NCI-H526 treated with DMSO at 0.1 percent for 48 hours (cell line): ENCODE measurements at places on chromosomes 7 and 10.

- DNase-seq: peak; percentile 19
Measured at GRCh38 chr7:70212281-70212680, 614.0 kb downstream of the AUTS2 start.

DNA sequence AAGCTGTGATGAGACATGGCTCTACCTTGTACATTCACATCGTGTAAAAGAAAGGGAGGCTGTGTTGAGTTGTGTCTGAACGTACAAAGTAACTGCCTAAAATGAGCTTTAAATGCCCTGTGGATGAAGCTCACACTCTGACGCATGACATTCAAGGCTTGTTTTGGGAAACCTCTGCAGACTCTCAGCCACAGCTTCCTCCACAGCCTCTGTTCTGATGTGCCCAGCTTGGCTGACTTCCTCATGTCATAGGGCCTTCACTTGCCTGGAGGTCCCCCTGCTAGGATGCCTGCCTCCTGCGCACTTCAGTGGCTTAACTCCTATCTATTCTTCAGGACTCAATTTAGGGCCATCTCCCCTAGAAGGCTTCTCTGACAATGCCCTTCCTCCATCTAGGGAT lies 230.0 kb upstream of the HABP2 start:
- no peak for DNase-seq

GRCh38 chr10:79137826-79138225 lies 69.1 kb downstream of the ZMIZ1 start:
- DNase-seq: no peak

- DNase-seq: no peak
Measured at GRCh38 chr7:35463176-35463700, 209.3 kb upstream of the TBX20 start.

DNA sequence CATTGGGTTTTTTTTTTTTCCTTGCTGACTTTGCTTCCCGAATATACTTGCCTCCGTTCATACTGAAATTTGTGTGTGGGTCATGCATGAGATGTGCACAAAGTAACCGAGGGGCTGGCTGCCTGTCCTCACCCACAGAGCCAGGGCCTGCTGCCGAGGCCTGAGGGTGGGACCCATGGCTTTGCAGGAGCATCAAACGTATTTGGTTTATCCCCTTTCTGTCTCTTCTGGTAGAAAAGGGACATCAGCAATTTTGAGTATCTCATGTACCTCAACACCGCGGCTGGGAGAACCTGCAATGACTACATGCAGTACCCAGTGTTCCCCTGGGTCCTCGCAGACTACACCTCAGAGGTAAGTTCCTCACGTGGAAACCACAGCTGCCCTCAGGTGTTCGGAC lies 3.5 kb upstream of the LRRC18 start:
- no peak for DNase-seq

DNA sequence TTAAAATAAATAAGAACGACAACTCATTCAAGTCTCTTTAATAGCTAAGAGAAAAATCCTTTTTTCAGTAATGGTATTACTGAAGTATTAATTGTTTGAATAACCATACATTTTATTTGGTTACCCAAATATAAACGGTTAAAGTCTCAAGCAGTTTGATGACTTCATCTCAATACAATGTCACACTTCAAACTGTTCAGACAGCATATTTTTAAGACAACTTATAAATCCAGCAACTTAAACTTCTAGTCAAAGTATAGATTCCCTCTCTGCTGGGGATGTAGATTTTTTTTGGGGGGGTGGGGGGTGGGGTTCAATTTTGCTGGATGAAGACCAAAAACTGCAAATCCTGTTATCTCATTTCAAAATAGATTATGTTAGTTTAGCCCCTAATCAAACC lies 42.0 kb downstream of the GNA12 start:
- no peak for DNase-seq

DNA sequence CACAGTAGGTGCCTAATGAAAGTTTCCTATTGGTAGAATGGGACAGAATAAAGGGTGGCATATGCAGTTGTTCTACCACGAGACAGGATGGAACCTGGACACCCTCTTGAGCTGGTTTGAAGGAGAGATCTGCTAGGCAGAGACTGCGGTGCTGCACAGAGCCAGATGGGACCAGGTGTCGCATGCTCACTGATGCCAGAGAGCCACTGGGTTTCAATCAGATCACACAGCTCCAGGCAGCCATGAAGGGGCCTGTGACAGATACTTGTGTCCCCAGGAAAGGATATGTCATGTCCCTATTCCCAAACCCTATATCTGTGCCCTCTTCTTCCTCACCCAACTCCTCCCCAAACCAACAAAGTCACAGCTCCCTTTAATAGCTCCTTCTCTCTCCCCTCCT lies 235.7 kb downstream of the PRPF18 start:
- no peak for DNase-seq

DNA sequence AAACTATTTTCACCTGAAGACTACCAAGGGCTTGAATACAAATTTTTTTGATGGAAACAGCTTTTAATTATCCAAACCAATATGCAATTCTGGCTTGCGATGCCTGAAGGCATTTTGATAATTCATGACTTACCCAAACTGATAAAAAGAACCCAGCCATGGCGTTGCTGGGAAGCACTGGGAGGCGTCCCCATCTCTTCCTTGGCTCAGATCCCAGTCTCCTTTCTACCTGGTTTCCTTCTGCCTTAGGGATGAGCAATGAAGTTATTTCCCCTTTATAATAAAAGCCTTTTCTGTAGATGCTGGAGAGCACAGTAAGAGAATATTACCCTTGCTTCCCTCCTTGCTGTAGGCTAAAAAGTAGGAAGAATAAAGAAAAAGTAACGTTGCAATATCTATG lies 129.1 kb upstream of the ANK3 start:
- no peak for DNase-seq

DNA sequence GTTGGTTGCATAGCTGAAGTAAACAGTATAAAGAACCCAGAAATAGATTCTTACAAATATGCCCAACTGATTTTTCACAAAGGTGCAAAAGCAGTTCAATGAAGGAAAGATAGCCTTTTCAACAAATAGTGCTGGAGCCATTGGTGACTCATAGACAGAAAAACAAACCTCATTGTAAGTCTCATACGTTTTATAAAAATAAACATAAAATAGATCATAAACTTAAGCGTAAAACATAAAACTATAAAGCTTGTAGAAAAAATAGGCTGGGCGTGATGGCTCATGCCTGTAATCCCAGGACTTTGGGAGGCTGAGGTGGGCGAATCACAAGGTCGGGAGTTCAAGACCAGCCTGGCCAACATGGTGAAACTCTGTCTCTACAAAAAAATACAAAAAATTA lies 318.8 kb upstream of the IGFBP3 start:
- no peak for DNase-seq

- DNase-seq: no peak
Measured at GRCh38 chr10:123891144-123892071, at the start of gene CPXM2. TSS of gene CPXM2 (minus strand) at chr10:123891807. CDS start at chr10:123891659, 148 bp downstream.

DNA sequence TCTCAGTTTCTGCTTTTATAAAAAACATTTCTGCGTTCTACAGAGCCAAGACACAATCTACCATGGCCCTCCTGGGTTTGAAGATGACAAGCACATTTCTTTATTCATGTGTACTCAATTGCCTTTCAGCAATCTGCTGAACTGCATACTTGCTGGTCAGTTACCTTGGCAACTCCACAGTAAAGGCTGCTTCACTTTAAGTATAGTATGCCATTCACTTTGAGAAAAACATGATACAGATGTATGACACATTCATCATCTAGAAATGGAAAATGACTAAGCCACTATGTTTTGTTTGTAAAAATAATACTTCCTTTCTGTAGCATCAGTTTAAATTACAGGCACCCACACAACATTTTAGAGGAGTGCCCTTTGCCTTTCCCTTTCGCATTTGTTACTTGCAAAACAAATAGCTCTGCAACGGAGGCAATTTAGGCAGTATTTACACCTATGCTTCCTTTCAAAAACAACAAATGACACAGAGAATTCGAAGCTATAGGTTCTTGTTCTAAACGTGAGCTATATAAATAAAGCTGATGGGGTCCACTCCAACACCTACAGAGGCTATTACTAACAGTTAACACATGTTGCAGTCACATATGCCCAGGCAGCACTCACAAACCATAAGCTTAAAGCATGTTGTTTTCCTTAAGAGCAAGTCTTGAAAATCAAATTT lies 23.5 kb downstream of the SGCE start:
- DNase-seq: no peak

- DNase-seq: no peak
Measured at GRCh38 chr7:12244129-12244528, 33.0 kb downstream of the TMEM106B start.

GRCh38 chr10:17669185-17669872 lies 25.4 kb downstream of the STAM start:
- no peak for DNase-seq

DNA sequence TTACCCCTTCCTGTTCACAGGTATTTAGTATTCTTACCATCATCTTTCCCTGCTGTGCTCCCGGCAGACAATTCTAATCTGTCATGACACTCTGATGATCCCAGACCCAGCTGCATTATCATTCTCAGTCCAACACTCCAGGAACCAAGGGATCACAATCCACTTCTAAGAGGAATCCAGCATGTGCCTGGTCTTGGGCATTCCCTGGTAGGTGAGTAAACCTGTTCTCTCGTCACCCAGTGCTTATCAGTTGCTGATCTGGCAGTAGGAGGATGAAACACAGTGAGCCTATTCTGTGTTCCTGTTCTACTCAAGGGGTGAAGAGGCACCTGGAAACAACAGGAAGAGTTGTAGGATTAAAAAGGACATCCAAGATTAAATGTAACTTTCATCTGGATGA lies 1.3 kb upstream of the DMBT1 start:
- DNase-seq: no peak

DNA sequence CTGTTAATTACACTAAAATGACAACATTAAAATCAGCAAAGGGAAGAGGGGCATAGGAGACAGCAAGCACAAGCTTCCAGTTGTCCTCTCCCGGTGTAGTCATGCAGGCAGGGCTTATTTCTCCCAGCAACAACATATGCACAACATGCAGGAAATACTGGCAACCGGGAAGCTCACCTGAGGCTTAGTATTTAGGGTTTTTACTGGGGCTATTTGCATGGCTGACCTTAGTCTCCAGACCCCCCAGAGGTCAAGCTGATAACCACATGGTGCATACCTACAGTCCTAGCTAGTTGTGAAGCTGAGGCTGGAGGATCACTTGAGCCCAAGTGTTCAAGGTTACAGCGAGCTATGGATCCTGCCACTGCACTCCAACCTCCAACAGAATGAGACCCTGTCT lies 12.8 kb upstream of the JMJD1C start:
- no peak for DNase-seq

DNA sequence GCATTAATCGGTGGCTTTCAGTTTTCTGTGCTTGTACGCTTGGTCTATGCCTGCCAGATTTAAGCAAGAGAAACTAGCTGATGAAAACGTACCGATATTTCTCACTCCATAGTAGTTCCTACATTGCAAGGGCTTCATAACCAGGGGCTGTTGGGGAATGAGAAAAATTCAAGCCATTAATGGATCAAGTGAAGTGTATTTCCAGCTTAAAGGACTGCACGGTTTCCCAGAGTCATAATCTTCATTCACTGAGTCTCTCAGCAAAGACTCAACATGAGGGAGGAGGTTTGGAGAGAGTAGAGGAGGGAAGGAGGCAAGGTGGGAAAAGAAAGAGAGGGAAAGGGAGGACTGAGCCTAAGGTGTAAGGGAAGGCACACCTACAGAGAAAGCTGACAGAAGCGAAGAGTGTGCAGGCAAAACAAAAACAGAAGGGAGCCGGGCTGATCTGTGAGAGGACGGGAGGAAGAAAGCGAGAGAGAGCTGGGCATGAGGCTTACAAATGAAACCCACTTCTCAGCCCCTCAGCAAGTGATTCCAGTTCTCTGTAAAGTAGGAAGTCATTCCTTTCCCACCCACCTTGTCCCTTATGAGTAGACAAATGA lies 625 bp downstream of the GIMAP2 start:
- DNase-seq: no peak

GRCh38 chr7:24955313-24955712 lies 24.7 kb downstream of the OSBPL3 start:
- no peak for DNase-seq

DNA sequence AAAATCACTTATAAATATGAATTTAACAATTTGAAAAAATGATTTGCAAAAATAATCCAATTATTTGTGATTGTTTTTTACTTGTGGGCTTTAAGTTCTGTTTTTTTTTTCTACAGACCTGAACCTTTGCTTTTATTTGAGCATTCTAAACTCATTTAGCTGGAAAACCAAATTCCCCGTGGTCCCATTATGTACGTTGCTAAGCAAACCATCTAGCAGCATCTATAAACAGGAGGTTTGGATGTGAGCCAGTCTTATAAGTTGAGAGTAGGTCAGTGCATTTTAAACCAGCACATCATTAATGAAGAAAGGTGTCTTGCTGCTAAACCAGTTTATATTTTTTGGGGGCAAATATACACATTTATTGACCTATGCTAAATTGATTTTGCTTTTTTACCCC lies 77.3 kb downstream of the LRRN3 start:
- DNase-seq: peak; percentile 45

DNA sequence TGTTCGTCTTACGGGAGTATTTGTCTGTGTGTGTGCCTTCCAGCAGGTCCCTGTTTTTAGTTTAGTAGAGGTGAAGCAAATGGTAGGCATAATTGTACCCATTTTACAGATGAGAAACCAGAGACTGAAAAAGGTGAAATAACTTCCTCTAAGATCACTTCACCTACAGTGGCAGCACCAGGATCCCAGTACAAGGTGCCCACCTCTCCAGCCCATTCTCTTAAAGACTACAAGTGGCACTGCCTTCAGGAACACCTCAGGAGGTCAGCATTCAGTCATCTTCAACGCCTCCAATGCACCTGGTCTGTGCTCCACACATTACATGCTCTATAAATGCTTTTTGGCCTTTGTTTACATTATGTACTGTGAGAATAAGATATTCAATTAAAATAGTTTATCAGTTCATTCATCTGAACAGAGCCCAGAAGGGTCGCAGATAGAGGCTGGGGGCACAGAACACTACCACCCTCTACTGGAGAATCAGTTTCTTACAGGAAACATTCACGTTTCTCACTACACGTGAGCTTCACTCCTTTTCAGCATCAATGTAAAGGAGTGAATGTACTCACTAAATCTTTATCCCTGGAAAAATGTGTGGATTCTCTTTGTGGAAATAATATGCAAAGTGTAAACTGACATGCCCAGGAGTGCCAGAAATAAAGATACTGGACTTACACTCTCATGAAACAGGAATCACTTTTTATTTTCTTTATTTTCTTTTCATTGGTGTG lies 45.5 kb upstream of the ABLIM1 start:
- no peak for DNase-seq

DNA sequence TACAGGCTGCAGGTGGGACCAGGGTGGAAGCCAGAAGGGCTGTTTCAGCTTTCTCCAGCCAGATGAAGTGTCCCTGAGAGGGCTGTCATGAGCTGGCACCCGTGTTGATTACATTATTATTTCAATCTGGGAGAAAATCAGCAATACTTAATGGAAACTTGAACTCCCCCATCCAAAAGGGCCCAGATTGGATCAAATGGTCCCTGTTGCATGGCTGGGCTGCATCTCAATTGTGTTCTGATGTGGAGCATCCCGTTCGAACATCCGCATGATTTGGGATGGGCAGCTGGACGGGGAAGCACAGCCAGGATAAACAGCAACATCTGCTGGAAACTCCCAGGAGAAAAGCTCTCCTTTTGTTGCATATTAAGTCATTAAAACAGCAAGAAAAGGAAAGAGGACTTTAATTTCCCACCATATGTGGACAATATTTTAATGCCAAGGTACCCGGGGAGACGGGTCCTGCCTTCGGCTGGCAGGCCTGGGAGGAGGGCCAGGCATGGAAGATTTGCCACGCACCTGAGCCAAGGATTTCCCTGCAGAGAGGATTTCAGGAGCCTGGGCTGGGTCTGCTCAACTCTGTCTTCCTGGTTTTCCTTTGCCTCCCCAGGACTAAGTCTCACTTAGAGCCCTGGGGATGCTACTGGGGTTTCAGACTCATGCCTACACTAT lies 52.4 kb downstream of the NPTX2 start:
- no peak for DNase-seq

- DNase-seq: peak; percentile 16
Measured at GRCh38 chr7:13279854-13280435, 592.5 kb downstream of the ARL4A start.
